A172 (cell line): ENCODE measurements at places on chromosomes 3 and 15.

- DNase-seq, result peak; percentile 29
Observed at GRCh38 chr3:50388720-50389413, 29.5 kb upstream of the TMEM115 start.

DNA sequence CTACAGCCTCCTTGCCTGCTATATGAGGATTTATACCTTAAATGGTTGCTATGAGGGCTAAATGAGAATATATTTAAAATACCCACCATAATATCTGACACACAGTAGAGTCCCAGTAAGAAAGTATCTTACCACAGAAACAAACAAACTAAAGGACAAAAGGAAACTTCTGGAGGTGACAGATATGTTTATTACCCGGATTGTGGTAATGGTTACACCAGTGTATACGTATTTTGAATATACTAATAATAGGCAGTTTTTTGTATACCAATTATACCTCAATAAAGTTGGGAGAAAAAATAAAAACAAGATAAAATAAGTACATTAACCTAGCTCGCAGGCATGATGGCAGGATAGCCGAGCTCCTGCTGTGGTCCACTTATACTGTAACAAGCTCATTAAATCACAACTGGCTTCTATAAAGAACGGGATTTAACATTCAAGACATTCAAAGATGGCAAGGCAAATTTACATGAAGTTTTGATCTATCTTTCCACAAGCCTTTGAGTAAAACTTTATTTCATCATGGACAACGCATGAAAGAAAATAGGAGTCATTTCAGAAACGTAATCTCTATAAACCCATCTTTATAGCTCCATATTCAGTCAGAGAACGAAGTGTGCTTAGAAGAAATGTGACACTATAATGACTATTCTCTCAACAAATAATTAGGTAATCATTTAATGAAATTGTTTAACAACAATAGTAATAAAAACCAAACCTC, 1.5 kb downstream of the RPN1 start:
- no peak for DNase-seq

- DNase-seq, result peak; percentile 40
Observed at GRCh38 chr15:74136814-74137536, 6.6 kb downstream of the ISLR2 start.

- DNase-seq, result no peak
Observed at GRCh38 chr3:100634493-100635272, 25.3 kb downstream of the ADGRG7 start.

DNA sequence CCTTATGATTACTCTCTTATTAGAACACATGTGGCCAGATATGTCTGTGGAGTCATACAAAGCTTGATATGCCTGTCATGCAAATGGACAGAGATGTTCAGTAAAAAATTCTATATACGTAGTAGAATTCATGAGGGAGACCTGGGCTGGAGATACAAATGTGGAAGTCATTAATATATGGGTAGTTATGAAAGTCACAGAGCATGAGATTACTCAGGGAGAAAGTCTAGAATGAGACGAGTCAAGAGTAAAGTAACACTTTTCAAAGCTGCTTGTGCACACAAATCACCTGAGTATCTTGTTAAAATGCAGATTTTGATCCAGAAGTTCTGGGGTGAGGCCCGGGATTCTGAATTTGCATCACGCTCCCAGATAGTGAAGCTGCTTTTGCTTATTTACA, 28.4 kb downstream of the OXSM start:
- no peak for DNase-seq

DNA sequence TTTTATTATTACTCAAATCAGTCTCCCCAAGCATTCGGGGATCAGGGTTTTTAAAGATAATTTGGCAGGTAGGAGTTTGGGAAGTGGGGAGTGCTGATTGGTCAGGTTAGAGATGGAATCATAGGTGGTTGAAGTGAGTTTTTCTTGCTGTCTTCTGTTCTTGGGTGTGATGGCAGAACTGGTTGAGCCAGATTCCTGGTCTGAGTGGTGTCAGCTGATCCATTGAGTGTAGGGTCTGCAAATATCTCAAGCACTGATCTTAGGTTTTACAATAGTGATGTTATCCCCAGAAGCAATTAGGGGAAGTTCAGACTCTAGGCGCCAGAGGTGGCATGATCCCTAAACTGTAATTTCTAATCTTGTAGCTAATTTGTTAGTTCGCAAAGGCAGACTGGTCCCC, 20.6 kb upstream of the TRANK1 start:
- DNase-seq, result no peak

DNA sequence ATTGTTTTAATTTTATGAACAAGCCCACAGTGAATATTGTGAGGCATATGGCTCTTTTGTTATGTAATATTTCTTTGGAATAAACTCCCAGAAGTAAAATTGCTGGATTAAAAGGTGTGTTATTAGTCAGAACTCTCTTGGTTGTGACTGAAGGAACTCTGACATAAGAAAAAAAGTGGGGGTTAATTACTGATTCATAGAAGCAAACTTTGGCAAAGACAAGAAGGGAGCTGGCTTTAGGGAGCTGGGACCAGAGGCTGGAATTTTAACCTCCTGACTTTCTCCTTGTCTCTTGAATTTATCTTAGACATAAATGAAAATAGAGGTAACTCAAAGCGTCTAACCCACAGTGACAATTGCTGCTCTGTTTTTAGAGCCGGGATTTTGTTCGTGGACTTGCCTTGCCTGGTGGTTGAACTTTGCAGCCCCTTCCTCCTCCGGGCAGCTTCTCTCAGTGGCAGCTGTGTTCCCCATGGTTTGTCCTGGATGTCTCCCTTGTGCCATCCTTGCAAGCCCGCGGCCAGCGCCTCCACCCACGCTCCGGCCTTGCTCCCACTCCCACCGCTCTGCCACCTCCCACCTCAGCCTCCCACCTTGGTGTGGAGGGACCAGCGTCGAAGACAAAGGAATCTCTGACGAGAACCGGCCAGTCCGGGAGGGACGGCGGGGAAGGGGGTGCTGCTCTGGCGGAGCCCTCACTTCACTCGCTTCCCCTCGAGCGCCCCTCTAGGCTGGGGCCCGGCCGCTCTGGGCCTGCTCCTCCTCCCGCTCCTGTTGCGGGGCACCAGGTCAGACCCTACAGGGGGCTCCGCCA, 28.0 kb downstream of the ARHGAP31 start:
- DNase-seq, result peak; percentile 54

GRCh38 chr3:46378426-46378942, 7.7 kb downstream of the CCR5 start:
- peak; percentile 55 for DNase-seq

DNA sequence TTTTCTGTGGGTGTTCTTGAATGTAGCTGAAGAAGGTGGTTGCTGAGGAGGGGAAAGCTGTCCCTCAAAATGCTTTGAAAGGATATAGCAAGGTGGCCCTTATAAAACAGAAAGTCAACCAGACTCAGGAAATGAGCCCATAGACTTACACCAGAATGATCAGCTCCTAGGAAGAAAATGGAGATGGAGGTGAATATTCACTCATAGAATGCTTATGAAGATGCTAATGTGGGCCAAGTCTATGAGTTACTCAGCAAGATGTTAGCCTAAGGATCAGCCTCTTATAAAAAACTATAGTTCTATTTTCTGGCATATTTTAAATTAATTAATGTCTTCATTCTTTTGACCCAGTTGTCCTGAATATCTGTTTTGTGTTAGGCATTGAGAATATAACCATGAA, 1054.0 kb downstream of the AGBL1 start:
- no peak for DNase-seq

GRCh38 chr15:96416218-96416933, 85.9 kb downstream of the NR2F2 start:
- no peak for DNase-seq

DNA sequence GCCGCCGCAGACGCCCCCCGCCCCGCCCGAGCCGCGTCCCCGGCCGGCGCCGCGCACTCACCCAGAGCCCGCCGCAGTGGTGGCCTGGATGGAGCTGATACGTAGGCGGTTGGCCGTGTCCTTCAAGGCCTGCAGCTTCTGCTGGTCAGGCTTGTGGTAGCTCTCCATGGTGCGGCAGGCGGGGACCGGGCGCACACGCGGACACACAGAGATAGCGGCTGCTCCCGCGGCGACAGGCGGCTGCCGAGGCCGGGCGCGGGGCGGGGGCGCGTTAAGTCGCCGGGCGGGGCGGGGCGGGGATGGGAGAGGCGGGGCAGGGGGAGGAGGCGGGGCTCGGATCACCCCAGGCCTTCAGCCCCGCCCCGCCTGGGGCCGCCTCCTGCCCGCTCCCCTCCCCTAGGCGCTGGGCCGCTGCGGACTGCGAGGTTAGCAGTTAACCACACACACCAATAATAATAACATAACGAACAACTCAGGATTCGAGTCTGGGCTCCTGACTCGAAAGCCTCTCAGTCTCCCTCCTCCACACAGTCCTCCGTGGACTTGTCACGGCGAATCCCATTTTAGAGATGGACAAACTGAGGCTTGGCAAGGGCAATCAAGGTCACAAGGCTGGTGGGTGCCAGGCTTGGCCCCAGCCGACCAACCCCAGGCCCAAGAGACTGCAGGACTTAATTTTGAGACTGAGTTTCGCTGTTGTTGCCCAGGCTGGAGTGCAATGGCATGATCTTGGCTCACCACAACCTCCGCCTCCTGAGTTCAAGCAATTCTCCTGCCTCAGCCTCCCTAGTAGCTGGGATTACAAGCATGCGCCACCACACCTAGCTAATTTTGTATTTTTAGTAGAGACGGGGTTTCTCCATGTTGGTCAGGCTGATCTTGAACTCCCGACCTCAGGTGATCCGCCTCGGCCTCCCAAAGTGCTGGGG, at the start of gene TKT:
Gene TKT, minus strand, starts transcription at position 248 of the 929 bp plus-strand sequence. Its CDS starts 80 bp downstream, at position 168.
- peak; percentile 64 for DNase-seq

- DNase-seq, result no peak
Observed at GRCh38 chr3:52534281-52535183, 875 bp upstream of the NT5DC2 start.

GRCh38 chr3:37262816-37263393, 88.5 kb upstream of the LRRFIP2 start:
- peak; percentile 42 for DNase-seq

DNA sequence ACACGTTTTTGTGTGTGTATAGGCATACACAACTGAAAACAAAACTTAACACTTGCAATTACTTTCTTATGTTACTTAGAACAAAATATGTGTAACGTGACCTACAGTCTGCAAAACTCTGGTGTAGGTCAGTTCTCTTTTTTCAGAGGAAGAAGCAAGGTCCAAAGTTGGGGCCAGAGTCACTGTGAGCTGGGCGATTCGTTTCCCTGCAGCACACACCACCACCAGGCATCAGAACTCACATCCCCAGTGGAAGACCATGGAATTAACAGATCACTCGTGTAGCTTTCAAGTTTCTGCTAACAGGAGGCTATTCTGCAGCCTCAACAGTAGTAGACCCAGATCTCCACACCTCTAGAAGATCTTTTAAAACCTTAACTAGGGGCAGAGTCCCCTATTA, 25.8 kb downstream of the ANP32A start:
- no peak for DNase-seq

DNA sequence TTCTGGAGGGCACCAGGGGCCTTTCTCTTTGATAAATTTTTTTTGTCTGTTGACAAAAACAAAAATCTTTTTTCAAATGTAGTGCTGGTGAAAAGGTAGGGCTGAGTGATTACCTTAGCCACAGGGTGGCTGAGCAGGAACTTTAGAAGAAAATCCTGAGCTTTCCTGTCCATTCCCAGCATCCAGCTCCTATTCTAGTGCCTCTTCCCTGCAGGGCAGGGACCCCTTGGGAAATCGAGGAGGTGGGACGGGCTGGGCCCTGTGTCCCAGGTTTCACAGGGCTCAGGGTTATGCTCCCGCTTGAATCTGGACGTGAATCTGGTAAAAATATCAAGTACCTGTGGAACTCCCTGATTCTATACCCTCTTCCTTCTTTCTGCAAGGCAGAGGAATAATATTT, 31.7 kb downstream of the EDEM1 start:
- DNase-seq, result no peak

DNA sequence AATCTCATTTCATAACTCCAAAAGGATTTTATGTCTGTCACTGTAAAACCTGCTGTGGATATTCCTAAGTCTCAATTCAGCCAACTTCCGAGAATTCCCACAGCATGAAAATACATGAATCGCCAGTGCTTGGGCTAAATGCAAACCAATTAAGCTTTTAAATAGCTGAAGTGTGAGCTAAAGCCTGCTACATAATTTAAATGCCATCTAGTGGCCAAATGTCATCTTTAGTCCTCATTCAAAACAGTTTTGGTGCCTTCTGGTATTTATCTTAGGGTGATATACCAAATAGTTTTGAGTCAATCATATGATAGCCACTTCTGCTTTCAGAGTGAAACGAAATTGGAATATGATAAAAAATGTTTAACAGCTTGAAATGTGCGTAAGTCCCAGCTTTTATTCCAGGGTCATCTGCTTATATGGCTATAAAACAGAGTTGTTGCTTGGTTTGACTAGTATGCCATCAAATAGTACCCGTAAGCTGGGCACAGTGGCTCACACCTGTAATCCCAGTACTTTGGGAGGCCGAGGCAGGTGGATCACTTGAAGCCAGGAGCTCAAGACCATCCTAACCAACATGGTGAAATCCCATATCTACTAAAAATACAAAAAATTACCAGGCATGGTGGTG, 41.8 kb upstream of the CCNL1 start:
- peak; percentile 63 for DNase-seq

GRCh38 chr3:72247645-72248388, 462.9 kb upstream of the PROK2 start:
- DNase-seq, result no peak

GRCh38 chr3:185653949-185654757, 68.1 kb downstream of the SENP2 start:
- peak; percentile 70 for DNase-seq

- no peak for DNase-seq
Observed at GRCh38 chr3:45992821-45993221, 2.8 kb downstream of the FYCO1 start.

- no peak for DNase-seq
Observed at GRCh38 chr15:82535566-82536408, 4.5 kb downstream of the RPS17 start.

DNA sequence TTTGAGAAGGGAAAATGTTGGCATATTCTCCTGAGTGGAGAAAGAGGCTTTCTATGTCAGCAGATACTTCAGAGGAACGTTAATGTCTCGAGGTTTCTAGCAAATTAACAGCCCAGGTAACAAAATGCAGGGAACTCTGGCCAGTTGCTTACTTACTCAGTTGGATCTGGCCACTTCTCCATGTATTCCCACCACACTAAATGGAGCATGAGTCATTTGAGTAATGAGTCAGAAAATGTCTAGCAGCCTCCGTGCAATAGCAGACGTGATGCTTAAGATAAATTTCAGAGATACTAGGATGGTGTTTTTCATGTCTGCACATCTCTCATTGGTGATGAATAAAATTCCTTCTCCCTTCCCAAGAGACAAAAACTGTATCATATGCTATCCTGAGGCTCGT, 671.5 kb downstream of the FHIT start:
- peak; percentile 66 for DNase-seq

GRCh38 chr15:35019404-35020327, 31.6 kb upstream of the ZNF770 start:
- DNase-seq, result peak; percentile 44
